ENCODE measurements at places on chromosomes 16 and 17.

- no peak for DNase-seq
These were observed 189.9 kb downstream of the IRF8 start for GRCh38 chr16:86088816-86089215.

DNA sequence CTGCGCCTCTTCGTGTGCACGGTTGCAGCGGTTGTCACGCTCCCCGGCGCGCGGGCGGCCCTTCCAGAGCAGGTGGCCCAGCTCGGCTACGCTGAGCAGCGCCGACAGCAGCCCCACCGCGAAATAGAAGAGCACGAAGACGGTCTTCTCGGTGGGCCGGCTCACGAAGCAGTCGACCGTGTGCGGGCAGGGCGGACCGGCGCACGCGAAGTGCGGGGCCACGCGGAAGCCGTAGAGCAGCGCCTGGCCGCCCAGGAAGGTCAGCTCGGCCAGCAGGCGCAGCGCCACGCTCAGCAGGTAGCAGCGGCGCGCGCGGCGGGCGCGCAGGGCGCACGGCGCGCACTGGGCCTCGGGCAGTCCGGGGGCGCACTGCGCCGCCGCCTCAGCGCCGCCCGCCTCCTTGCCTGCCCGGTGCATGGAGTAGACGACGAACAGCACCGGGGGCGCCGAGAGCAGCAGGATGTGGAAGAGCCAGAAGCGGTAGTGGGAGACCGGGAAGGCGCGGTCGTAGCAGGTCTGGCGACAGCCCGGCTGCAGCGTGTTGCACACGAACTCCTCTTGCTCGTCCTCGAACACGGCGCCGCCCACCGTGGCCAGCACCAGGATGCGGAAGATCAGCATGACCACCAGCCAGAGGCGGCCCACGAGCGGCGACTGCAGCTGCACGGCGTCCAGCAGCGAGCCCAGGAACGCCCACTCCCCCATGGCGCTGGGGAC lies 1.3 kb downstream of the GJD3 start:
- DNase-seq, result no peak

DNA sequence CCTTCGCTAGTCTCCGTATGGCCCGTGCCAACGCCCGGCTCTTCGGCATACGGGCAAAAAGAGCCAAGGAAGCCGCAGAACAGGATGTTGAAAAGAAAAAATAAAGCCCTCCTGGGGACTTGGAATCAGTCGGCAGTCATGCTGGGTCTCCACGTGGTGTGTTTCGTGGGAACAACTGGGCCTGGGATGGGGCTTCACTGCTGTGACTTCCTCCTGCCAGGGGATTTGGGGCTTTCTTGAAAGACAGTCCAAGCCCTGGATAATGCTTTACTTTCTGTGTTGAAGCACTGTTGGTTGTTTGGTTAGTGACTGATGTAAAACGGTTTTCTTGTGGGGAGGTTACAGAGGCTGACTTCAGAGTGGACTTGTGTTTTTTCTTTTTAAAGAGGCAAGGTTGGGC lies 2.5 kb downstream of the RPL13 start:
- no peak for DNase-seq

- DNase-seq, result no peak
These were observed 104.2 kb downstream of the ADCY9 start for GRCh38 chr16:4011940-4012629.

DNA sequence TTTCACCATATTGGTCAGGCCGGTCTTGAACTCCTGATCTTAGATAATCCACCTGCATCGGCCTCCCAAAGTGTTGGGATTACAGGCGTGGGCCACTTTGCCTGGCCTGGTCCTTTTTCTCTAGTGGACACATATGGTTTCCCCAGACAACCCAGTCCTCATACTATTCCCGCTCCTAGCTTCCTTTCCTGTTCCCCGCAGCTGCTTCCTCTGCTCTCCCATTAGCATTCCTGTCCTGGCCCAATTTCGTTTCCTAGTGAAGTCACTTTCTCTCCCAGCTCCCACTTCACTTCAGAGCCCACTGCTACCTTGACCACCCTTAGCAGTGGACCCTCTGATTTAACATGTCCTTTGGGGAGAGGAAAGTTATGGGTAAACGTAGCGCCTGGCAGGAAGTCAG lies 11.3 kb downstream of the KATNIP start:
- no peak for DNase-seq

GRCh38 chr17:57707892-57708291 lies 37.2 kb downstream of the CCDC182 start:
- no peak for DNase-seq

- no peak for DNase-seq
These were observed 88.6 kb downstream of the CACNG3 start for GRCh38 chr16:24344784-24345183.

GRCh38 chr16:65532258-65532657 lies 410.4 kb upstream of the CDH11 start:
- DNase-seq, result no peak

DNA sequence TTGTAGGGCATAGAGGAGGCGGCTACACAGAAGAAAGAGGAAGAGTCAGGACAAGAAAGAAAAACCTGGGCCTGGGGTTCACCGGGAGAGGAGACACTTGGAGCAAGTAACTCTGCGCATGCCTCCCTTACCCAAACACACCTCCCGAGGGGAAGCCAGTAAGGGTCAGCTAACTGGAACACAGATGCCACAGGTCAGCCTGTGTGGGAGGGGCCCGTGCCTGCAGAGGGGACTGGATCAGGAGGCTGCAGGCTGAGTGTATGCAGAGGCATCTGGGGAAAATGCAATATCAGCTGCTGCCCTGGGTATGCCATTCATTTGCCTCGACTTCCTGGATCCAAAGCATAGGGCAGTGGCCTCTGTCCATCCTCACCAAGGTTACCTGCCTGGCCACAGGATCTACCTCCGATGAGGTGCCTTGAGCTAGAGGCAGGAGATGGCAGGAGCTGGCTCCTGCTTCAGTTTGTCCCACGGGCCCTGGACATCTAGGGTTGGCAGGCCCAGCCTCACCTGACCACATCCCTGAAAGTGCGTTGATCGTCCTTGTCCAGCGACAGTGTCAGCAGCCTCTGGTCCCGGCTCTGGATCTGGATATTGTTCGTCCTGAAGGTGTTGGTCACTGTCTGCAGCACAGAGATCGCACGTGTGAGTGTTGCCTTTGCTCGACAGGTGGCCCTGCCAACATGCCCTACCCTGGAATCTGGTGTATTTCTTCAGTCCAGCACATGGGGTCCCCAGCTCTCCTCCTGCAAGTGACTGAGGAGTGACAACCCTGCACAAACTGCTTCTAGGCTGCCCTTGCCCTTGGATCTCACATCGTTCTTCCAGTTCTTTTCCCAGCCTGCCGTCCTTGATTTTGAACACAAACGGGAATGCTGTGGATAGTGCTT lies 4.6 kb upstream of the MFSD6L start:
- DNase-seq, result no peak

GRCh38 chr17:19492141-19492540 lies 41.5 kb upstream of the SLC47A1 start:
- DNase-seq, result no peak

- DNase-seq, result no peak
These were observed 19.0 kb downstream of the ABCC12 start for GRCh38 chr16:48136547-48137360.

All from CD4-positive, CD25-positive, alpha-beta regulatory T cell (primary cell).